ACHN (cell line): ENCODE measurements at places on chromosomes 16 and 17.

GRCh38 chr17:65664266-65664665 is 102.8 kb upstream of the AXIN2 start:
- no peak for DNase-seq

GRCh38 chr16:57786632-57787518 is 15.4 kb downstream of the KIFC3 start:
- DNase-seq = no peak

DNA sequence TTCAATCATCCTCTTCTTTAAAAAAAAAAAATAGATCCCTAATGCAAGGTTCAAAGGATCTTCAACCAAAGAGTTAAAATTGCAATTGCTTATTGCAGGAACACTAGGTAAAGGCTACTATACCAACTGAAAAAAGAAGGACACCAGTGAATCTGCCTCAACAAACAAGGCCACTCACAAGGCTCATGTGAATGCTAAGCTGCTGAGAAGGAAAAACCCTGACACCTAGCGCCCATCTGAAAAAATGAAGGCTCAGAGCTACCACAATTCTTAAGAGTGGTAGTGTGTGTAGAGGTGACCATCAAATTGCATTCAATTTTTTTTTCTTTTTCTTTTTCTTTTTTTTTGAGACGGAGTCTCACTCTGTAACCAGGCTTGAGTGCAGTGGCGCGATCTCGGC is 201.6 kb upstream of the C17orf78 start:
- DNase-seq = no peak

GRCh38 chr17:16945136-16945482 is 26.8 kb downstream of the TNFRSF13B start:
- DNase-seq = no peak

- peak; percentile 33 for DNase-seq
Observed at GRCh38 chr16:47779201-47780016, 318.3 kb downstream of the PHKB start.

DNA sequence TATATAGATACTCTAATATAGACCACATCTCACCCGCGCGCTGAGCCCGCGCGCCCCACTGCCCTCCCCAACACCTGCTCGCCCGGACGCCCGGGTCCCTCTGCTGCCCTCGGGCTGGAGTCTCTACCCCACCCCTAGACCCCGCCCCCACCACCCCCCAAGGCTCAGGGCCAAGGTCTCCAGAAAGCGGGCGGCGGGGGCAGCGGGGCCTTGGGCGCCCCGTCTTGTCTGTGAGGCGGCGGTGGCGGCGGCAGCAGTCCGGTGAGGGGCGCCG is 2.6 kb downstream of the HES7 start:
- DNase-seq = no peak

GRCh38 chr16:86994651-86995171 is 322.5 kb downstream of the C16orf95 start:
- peak; percentile 92 for DNase-seq

DNA sequence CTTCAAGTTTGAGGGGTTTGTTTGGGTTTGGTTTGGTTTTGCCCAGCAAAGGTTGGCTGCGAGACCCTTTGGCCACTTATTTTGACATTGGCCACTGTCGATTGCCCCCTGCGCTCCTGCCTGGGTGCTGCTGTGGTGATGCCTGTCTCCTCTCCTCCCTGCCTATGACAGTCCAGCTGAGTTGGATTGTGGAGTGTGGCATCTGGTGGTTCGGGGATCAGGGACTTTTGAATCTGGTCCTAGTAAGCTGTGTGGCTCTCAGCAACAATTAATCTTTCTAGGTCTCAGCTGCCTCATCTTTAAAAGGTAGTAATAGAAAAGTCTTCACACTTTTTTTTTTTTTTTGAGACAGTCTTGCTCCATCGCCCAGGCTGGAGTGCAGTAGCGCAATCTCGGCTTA is 27.1 kb downstream of the CDK5RAP3 start:
- no peak for DNase-seq

- no peak for DNase-seq
Observed at GRCh38 chr16:50305441-50306061, 39.2 kb downstream of the ADCY7 start.

DNA sequence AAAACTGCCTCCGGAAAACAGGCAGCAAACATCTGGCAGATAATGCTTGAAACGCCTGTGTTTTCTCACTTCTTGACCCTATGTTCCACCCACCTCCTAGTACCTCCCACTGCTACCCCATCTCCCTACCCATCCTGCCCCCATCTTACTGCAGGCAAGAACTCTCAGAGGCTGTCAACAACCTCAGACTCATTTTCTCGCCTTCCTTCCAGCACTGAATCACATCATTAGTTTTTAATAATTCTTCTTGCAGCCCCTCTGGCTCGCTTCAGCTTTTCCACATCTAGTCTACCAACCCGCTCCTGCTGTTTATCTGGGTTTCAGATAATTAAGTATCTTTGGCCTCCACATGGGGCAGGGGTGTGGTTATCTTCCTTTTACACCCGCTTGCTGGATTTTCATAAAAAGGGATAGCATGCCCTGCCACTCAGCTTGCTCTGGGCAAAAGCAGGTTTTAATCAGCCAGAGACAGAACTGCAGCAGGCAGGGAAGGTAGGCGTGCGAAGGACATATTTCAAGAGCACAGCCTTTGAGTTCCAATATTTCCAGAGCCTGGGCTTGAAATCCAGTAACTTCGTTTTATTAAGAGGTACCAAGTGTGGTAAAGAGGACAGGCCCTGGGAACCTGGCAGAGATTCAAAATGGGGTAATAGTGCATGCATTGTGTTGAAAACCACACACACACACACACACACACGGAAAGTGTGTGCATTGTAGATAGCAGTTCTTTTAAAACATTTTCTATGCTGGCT is 87.5 kb downstream of the BMERB1 start:
- no peak for DNase-seq

DNA sequence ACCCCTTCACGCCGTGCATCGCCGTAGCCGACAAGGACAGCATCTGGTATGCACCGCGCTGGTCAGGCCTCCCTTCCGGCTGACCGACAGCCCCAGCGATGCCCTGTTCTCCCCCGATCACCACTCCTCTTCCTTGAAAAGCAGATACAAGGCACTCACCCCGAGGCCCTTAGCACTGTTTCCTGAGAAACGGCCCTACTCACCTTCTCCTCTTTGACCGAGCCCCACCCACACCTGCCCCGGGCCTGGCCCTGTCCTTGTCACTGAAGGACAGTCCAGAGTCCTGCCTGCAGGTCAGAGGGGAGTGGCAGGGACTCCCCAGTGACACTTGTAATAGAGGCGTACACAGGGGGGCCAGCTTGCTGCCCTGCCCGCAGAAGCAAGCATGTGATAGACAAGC is 45.9 kb upstream of the CHMP6 start:
- no peak for DNase-seq

DNA sequence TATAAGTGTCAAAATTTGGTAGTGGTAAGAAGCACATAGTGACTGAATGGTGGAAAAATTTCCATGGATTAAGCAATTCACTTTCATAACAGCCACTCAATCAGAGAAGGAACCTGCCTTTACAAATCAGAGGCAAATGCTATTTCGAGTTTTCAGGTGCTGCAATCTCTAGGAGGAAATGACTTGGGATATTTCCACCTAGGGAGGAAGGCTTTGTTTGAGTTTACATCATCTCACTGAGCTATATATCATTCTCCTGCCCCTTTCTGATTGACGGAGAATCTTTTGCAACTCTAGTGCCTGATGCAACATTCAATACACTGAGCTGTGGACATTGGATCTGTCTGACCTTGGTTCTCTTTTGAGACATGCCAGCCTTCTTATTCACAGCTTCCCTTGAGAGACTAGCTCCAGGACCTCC is 26.3 kb downstream of the MARCHF10 start:
- no peak for DNase-seq

DNA sequence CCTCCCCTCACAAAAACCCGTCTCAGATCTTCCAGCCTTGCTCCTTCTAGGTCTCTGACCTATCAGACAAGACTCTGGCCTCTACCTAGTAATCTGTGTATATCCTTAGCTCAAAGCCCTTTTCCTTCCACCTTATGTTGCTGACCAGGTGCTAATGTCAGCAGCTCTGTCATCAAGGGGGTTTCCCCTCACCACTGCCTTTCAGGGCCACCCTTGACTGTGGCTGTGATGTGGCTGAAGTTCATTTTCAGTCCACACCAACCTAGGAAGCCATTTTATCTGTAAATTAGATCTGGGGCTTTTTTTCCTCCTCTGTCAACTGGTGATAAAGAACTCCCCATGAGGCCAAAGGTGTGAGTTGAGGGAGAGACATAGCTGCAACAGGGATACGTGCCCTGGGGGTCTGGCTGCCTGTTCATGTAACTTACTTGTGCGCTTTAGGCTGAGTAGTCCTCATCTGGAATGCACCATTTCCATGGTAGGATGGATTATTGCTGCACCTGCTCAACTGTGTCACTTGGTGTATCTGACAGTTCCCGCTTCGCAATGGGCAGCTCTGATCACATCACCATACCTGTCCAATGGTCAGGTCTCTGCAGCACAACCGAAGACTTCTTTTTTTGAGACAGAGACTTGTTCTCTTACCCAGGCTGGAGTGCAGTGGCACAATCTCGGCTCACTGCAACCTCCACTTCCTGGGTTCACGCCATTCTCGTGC is 14.7 kb upstream of the RUNDC3A start:
- DNase-seq = no peak

GRCh38 chr17:73686961-73687360 is 42.7 kb upstream of the SDK2 start:
- no peak for DNase-seq

DNA sequence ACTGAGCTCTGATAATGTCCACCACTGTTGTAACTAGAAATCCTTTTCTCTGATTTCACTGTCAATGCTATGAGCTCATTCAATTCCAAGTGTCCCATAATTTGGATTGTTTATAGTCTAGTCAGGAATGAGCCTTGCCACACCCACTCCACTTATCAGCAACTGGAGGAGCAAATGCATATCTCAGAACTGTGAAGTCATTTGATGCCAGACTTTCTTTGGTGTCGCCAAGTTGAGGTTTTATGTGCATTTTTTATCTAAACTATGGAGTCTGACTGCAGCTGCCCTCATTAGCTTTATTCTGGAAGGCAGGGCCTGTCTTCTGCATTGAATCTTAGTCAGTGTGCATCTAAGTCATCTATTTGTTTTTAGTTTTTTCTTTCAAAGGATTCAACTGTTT is 361.3 kb downstream of the PMP22 start:
- no peak for DNase-seq

- DNase-seq = no peak
Observed at GRCh38 chr16:3046641-3047386, 453 bp downstream of the MMP25 start.

DNA sequence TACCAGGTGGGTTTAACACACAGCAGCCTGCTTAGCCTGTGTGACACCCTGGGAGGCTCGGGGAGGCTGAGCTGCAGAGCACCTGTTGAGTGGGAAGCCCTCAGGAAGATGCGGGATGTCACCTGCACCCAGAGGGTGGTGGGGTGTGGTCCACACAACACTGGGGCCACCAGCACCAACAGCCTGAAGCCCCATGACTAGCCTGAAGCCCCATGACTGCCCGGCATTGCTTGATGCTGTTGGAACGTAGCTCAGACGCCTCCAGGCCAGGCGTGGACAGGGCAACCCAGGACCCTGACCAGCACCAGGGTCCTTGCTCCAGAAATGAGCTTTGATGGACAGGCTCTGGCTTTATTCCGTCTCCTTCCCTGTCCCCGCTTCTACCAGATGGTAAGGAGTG is 76.3 kb upstream of the ZNF469 start:
- DNase-seq = no peak

DNA sequence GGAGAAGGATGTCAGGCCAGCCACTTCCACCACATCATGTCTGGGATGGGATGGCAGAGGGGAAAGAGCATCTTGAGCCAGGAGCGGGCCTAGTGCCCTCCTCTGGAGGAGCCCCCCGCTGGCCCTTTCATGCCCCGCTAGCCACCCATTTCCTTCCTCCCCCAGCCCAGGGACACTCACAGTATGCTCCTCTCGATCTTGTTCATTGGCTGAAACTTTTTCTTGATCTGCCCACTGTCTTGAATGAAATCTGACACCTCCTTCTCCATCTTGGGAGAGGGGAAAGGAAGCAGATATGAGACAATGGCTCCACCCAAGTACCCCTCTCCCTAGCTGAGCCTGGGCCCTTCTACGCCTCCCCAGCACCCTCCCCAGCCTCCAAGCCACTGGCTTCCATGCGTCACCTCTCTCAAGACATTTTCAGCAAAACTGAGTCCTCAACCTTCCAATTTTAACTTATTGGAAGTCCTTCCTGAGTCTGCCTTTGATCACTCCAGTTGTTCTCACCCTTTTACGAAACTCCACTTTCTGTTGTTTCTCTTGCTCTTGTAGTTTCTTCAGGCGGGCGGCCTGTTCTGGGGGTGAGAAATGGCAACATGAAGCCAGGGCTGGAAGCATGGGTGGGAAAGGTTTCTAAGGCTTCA is 7.2 kb downstream of the SPAG7 start:
- DNase-seq = no peak

DNA sequence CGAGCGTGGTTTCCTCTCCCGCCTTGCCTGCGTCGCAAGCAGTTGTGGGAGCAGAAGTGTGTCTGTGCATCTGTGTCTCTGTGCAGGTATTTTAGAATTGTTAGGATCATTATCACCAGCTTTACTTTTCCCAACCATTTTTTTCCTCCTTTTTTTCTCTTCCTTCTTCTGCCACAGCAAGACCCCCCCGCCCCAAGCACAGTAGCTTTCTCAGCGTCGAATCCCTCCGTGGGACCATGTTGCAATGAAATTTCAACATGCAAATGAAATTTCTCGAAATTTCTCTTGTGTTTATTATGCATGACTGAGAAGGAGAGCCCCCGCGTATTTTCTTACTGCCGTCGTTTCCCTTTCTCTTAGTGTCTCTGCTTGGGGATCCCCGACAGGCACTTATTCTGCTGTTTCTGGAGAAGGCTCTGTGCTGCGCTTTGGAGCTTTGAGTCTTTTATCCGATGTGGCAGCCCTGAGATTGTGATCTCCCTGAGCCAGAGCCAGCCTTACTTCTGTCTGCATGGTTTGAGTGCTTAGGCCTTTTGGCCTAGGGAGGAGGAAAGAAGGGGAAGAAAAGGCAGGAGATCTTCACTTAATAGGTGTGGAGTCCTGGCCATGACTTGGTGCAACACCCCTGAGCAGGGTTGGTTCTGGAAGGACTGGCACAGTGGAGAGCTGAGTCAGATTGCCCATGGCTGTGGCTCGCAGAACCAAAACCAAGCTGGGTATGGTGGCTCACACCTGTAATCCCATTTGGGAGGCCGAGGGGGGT is 5.0 kb downstream of the ARMC7 start:
- no peak for DNase-seq

DNA sequence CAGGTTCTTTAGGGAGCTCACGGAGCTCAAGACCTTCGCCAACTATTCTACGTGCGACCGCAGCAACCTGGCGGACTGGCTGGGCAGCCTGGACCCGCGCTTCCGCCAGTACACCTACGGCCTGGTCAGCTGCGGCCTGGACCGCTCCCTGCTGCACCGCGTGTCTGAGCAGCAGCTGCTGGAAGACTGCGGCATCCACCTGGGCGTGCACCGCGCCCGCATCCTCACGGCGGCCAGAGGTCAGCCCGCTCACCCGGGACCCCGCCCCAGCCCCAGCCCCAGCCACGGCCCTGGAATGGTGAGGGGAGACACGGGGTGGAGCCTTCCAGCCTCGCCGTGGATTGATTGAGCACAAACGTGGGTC is 13.5 kb downstream of the SARM1 start:
- peak; percentile 15 for DNase-seq

- DNase-seq = no peak
Observed at GRCh38 chr17:17362540-17362930, 59.4 kb downstream of the NT5M start.
